Midbrain (tissue), 1 donor: ENCODE measurements at places on chromosomes 7 and 10.
A peak's percentile ranks its signal among the peaks of the same experiment; 100 is the strongest.

- DNase-seq: no peak
Observed at GRCh38 chr10:103766751-103767505, 88.4 kb downstream of the SH3PXD2A start.

GRCh38 chr7:27148756-27149641 lies 1.4 kb upstream of the HOXA6 start:
- DNase-seq: no peak

DNA sequence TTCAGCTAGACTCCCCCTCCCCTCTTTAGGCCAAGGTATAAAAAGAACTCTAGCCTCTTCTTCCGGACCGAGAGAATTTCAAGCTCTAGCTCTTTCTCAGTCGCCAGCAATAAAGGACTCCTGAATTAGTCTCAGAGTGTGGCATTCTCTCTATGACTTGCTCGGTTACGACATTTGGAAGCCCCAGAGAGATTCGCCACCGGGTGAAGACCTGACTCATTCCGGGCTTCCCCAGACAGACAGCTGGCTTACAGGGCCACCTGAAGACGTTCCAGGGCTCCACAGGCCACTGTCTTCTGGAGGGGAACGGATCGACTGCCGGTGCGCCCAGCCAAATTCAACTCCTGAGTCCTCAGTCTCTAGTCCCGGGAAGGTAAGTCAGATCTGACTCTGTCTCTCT lies at the start of gene AKR1B15:
AKR1B15 (plus strand) TSS at position 234 of the 400 bp plus-strand sequence. CDS start 15,510 bp downstream, outside the sequence.
- no peak for DNase-seq

- no peak for DNase-seq
Observed at GRCh38 chr10:114513381-114513792, 109.1 kb upstream of the AFAP1L2 start.

DNA sequence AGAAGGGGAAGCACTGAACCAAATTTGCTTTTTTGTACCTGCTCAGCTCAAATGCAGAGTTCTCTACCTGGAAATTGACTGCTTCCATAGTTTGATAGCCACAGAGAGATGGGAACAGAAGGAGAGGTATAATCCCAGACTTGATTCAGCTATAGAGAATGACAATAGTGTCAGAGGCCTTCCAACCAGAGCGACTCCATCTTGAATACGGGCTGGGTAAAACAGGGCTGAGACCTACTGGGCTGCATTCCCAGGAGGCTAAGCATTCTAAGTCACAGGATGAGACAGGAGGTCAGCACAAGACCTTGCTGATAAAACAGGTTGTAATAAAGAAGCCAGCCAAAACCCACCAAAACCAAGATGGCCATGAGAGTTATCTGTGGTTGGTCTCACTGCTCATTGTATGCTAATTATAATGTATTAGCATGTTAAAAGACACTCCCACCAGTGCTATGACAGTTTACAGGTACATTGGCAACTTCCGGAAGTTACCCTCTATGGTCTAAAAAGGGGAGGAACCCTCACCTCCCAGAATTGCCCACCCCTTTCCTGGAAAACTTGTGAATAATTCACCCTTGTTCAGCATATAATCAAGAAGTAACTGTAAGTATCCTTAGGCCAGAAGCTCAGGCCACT lies 42.7 kb upstream of the ATRNL1 start:
- DNase-seq: no peak

GRCh38 chr10:7550013-7550412 lies 116.8 kb downstream of the ITIH5 start:
- DNase-seq: peak; percentile 25

GRCh38 chr7:139720186-139720585 lies 57.6 kb downstream of the HIPK2 start:
- no peak for DNase-seq

GRCh38 chr7:18087687-18088078 lies 60.0 kb upstream of the PRPS1L1 start:
- no peak for DNase-seq

- DNase-seq: no peak
Observed at GRCh38 chr7:101589976-101590662, 39.0 kb downstream of the MYL10 start.

- DNase-seq: no peak
Observed at GRCh38 chr10:123150271-123150985, 2.5 kb downstream of the HMX2 start.

DNA sequence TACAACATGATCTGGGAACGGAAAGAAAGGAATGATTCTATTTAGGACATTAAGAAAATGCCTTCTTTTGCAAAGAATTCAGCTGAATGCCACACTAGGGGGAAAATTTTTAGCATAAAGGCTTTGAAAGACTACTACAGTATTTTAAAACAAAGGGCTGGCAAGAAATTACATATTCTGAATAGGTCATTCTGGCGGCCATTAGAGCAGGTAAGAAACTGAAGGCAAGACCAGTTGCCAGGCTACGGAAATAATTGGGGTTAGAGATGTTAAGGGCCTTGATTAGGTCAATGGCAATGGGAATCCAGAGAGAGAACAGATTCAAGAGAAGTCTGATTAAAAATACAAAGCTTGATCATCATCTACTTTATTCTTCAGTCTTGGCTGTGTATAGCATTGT lies 3.8 kb upstream of the HECTD2 start:
- no peak for DNase-seq

DNA sequence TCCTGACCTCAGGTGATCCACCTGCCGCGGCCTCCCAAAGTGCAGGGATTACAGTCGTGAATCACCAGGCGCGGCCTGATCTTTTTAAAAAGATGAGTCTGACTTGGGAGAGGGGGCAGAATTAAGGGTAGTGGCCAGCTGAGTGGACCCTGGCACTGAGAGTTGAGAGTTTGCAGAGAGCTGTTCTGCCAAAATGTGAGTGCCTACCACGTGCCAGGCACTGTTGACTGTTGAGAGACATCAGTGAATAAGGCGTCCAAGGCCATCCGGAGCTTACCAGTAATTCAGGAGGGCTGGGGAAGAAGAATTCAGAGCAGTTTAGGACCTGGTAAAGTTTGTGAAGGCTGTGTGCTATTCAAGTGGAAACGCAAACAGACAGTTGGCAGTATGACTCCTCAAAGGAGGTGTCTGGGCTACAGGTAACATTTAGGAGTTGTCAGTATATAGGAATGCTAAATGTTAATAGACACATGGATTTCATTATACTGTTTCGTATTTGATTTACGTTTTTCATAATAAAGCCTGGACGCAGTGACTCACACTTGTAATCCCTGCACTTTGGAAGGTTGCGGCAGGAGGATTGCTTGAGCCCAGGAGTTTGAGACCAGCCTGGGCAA lies 1.5 kb downstream of the NIPSNAP2 start:
- peak; percentile 35 for DNase-seq

DNA sequence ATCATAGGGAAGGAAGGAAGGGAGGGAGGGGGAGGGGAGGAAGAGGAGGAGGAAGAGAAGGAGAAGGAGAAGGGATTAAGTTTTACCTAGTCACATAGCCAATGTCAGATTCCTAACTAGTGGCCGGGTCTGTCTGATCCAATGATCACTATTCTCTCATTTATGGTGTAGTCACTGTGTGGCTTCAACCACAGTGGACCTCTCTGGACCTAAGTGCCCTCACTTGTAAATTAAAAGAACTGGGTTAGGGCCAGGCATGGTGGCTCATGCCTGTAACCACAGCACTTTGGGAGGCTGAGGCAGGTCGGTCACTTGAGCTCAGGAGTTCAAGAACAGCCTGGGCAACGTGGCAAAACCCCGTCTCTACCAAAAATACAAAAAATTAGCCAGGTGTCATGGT lies 6.6 kb upstream of the SERPINE1 start:
- DNase-seq: no peak

- DNase-seq: peak; percentile 51
Observed at GRCh38 chr10:71804077-71804476, 30.8 kb upstream of the VSIR start.

DNA sequence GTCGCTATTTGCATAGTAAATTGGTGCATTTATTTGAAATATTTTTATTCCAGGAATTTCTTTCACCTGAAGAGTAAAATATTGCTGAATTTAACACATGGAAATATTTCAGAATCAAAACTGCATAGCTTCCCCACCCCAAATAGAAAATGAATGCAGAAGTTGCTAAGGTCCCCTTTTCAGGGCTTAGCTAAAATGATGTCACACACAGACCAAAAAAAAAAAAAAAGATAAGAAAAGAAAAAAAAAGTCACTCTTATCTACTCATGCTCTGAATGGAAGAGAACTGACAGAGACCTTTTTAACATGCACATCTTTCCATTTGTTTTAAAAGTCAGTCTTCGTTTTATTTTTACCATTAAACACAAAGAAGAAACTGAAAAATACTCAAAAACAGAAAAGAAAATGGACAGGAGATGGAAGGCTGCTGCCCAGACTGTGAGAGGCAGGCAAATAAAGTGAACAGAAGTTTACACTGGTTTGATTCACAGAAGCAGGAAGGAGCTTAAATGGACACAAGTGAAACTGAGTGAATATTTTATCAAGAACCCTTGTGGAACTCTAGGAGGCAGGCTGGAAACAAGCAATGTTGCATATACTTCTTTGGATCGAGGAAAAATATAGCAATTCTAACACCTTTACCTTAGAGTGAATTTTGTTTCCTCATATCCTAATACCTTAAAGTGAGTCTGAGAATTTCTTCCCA lies 32.0 kb downstream of the PSMC2 start:
- no peak for DNase-seq

- no peak for DNase-seq
Observed at GRCh38 chr7:106369352-106369751, 84.6 kb upstream of the NAMPT start.

DNA sequence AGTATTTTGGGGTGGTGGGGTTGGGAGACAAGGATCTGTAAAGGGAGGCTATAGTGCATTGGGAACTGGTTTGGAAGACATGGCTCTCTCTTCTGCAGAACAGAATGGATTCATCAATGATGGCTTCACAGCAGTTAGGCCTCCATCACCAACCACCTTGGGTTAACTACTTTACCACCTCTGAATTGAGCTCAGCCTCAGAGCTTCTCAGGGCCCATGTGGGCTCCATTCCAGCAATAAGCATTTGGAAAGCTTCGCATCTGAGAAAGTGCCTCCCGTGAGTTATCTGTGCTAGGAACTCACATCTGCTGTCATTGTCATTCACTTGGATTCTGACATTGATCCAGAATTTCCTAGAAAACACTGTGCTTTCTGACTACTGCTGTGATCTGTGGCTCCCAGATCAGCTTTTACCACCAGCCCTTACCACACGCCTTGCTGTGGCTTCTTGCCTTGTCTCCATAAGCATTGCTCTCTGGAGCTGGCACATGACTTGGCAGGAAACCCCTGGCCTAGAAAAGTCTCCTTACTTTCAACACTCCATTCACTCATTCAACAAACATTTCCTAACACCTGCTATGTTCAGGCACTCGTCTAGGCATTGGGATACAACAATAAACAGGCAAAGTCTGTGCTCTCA lies 70.7 kb upstream of the ADO start:
- no peak for DNase-seq

DNA sequence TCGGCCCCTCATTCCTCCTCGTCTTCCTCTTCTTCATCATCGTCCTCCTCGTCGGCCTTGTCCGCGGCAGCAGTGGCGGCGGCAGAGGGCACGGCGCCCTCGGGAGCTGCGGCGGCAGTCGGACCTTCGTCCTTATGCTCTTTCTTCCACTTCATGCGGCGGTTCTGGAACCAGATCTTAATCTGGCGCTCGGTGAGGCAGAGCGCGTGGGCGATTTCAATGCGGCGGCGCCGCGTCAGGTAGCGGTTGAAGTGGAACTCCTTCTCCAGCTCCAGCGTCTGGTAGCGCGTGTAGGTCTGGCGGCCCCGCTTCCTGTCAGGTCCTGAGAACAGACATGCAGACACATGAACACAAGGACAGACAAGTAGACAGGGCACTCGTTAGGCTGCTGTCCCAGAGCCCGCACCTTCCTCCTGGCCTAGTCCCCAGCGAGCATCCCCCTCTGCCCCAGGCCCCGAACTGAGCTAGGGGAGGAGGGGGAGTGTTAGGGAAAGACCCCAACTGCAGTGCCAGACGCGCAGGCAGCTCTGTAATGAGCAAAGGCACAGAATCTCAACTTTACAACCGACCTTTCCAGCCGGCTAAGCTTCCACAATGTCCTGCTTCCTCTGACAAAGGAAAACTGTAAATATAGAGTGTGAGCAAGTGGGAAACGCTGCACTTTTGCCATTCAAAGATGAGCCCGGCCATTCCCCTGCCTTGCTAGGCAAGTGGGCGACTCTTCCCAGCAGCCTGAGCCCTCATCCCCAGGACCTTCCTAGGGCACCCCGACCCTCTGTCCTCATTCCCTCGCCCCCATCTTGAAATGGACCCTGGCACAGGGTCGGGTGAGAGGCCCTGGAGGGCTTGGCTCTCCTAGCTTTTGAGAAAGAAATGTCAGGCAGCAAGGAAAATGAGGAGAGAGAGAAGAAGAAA lies 1.3 kb downstream of the HOXA7 start:
- no peak for DNase-seq

GRCh38 chr7:159078193-159078910 lies 66.3 kb downstream of the VIPR2 start:
- DNase-seq: no peak

DNA sequence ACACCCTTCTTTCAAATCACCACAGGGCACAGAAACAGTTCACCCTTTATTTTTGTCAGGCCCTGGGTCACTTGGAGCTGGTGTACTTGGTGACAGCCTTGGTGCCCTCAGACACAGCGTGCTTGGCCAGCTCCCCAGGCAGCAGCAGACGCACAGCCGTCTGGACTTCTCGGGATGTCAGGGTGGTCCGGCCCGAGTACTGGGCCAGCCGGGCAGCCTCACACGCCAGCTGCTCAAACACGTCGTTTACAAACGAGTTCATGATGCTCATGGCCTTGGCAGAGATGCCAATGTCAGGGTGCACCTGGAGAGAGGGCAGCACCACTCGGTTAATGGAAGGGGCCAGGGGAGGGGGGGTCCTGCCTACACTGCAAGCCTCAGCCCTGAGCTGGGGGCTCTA lies 2.5 kb downstream of the H2BK1 start:
- no peak for DNase-seq

DNA sequence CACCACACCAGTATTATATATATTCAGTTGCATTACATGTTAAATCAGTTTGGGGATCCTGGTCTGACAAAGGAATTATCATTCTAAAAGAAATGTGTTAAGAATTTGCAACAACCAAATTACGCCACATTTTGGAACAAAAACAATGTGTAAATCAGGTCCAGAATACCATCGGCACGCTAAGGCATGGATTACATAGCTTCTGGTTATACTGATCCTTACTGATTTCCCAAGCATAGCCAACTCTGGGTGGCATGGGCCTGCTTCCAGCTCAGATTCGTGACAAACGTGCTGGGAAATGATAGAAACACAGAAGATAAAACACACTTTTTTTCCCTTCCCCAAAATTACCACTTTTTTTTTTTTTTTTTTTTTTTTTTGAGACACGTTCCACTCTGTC lies 660.0 kb downstream of the SORCS1 start:
- no peak for DNase-seq

DNA sequence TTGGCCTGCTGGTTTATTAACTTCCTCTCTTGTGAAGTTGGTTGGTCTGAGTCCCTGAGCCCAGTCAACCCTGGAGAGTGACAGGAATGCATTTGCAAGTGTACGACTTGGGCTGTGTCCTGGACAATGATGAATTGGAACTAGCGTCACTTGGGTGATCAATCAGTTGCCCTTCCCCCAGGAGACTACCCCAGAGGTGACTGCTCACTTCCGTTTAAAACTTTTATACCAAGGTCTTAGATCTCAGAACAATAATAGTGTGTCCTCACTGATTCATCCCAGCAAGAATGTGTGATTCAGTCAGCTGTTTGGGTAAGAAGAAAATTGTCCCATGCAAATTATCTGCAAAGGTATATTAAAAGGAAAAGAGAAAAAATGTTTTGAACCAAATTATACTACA lies 102.9 kb upstream of the ARMC3 start:
- no peak for DNase-seq

GRCh38 chr7:113731571-113731970 lies 187.2 kb downstream of the PPP1R3A start:
- DNase-seq: no peak

- no peak for DNase-seq
Observed at GRCh38 chr10:3319811-3320226, 147.2 kb upstream of the PITRM1 start.

GRCh38 chr10:129278686-129279085 lies 188.4 kb upstream of the MGMT start:
- DNase-seq: no peak
